Lung microvascular endothelial cell (primary cell): ENCODE measurements at places on chromosomes 16 and 17. TPM values are rescaled to one million over a fixed set of nuclear protein-coding genes. Genes with fewer than 3 reads are reported as not detected.
A peak's percentile ranks its signal among the peaks of the same experiment; 100 is the strongest.

The AIPL1 gene
- total RNA-seq = not detected in 2 replicates

DNA sequence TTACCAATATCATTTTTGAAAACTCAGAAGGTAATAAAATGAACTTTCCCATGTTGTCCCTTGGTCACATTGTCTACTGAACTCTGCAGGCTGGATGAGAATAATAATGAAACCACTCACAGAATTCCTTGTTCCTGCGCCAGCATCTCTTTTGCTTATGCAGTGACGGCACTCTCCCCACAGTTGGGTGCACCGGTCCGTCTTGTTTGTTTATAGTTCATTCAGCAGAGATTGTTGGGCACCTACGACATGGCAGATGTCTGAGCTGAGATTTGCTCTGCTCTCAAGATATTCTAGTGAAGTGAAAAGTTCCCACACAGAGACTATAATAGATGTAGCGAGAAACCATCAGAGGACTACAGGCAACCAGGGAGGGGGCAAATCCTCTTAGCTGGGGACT lies 375.7 kb upstream of the CDH11 start:
- DNase-seq = no peak

DNA sequence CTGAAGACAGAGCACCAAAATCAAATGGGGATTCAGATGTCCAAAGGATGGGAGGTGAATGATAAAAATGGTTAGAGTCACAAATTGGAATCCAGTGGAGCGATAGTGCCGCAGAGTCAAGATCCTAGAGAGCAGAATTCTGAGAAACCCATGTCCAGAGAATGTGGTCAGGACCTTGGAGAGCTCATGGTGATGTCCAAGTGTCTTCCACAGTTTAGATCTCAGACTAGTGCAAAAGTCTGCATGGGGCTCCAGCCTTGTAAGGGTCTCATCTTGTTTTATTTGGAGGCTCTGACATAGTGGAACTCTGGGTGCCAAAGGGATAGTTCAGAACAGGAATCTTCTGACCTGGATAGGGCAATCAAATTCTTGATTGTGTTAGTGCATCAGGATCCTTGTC lies 245.9 kb upstream of the HSBP1 start:
- peak; percentile 29 for DNase-seq

- DNase-seq = no peak
Measured at GRCh38 chr16:75208242-75208825, 1.4 kb upstream of the CTRB2 start.

- DNase-seq = peak; percentile 46
Measured at GRCh38 chr16:70253291-70254106, 1.8 kb upstream of the EXOSC6 start.

- DNase-seq = no peak
Measured at GRCh38 chr17:46011711-46012505, 12.9 kb downstream of the STH start.

The MAP1LC3B gene
- total RNA-seq = 16.6 and 21.6 TPM in 2 replicates

DNA sequence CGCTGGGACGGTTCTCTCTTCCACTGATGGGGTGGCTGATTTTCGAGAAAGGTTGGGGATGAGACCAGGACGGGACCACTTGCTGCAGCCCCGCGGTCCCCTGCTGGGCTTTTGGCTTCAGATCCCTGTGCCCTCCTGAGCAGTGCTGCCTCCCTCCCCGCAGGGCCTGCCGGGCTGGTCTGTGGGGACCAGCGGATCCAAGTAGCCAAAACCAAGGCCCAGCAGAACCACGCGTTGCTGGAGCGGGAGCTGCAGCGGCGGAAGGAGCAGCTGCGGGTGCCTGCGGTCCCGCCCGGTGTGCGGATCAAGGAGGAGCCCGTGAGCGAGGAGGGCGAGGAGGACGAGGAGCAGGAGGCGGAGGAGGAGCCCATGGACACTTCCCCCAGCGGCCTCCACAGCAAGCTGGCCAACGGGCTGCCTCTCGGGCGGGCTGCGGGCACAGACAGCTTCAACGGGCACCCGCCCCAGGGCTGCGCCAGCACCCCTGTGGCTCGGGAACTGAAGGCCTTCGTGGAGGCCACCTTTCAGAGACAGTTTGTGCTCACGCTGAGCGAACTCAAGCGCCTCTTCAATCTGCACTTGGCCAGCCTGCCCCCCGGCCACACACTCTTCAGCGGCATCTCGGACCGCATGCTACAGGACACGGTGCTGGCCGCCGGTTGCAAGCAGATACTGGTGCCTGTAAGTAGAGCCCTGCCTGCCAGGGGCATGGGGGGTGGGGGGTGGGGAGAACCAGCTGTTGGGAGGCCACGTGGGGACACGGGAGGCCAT lies 28.6 kb downstream of the POLR3E start:
- no peak for DNase-seq
